ENCODE measurements at places on chromosomes 1 and 21. TPM values are rescaled to one million over a fixed set of nuclear protein-coding genes. Genes with fewer than 3 reads are reported as not detected.

GRCh38 chr1:43844114-43844513, 89.5 kb upstream of the ARTN start:
- no peak for DNase-seq

The GPR161 gene
- total RNA-seq: 5.6 TPM

DNA sequence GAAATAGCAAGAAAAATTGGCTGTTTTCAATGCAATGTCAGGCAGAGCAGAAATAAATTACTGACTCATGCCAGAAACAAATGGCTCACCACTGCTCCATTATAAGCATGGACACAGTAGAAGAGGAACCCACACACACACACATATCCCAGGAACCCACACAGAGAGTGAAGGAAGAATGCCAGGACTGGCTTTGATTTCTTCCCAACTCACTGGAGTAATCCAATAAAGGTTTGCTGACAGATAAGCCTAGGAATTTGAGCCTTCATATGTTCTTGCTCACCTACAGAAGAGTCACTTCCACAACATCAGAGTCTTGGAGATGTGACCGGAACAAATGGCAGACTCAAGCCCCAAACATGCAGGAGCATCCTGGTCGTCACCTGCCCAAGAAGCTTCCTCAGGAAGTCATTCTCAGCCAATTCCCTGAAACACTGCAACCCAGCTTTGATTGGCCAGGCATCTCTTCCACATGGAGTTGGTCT, 2.2 kb downstream of the SH3BP5L start:
- no peak for DNase-seq

The IGSF3 gene
- total RNA-seq: 8.5 TPM

DNA sequence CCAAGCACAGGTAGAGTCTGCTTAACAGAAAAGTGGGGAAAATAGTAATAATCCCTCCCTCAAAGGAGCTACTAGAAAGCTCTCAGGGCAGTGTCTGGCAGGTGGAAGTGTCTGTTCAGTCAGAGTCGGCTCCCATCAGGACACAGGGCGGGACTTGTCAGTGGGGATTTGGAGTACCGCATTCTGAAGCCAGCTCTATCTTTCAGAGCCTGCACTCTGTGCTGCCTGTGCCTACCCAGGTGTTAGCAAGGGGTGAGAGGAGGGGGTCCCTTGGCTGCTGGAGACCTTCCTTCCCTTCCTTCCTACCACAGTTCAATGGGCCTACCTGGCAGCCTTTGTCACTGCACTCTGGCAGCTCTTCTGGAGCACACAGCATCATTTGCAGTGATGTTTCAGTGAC, 615.5 kb downstream of the AJAP1 start:
- no peak for DNase-seq

The CDK18 gene
- total RNA-seq: 4.0 TPM

DNA sequence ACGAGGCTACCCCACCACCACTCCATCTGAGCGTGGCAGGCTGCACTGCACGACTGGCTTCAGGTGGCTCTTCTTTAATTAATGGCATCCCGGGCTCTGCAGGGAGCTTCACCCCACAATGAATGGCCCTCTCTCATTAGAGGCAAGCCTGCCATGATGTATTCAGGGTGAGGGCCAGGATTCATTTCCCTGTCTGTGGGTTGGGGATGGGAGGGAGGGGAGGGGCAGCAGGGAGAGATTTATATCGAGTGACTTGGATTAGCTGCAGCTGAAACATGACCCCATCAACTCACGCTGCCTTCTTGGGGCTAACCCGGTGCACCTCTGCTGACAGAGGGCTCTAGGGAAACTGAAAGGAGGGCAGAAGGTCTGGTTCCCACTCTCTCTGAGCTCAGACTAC, 54.2 kb downstream of the ERI3 start:
- DNase-seq: no peak

DNA sequence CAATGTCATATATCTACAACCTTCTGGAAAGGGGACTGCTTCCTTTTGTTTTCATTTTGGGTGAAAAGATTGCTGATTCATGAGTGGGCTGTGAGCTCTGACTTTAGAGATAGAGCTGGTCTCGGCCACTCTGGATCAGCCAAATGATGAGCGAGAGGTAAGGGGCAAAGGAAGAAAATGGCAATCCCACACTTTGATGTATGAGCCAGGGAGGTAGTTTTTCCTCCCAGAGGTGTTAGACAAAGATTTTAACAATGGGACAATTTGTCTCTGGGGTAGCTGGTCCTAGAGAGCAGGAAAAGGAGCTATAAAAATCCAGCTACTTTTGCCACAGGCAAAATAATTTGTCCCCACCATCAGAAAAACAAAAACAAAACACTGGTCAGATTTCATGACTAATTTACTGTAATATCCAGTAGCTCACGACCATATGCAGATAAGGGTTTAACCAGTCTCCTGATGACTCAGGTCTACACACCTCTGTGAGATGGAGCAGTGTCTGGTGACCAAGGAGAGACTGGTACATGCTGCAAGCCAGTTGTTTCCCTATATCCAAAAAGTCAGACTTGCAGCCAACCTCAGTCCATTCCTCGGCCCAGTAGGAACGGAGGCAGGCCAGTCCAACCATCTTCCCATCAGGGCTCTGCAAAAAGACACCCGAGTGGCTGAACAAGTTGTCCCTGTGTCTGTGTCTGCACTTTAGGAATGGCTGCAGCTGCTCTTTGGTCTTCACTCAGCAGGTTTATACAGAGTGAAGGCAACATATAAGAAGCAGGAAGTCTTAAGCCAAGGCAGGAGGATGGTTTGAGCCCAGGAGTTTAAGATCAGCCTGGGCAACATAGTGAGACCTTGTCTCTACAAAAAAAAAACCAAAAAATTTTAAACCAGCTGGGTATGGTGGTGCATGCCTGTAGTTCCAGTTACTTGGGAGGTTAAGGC, 29.2 kb downstream of the DNASE2B start:
- DNase-seq: no peak

The NLRP3 gene
- total RNA-seq: not detected

GRCh38 chr1:213014642-213015041, 1.0 kb downstream of the ANGEL2 start:
- DNase-seq: peak; percentile 19

- no peak for DNase-seq
Observed at GRCh38 chr1:160835751-160836150, 26.9 kb downstream of the CD244 start.

DNA sequence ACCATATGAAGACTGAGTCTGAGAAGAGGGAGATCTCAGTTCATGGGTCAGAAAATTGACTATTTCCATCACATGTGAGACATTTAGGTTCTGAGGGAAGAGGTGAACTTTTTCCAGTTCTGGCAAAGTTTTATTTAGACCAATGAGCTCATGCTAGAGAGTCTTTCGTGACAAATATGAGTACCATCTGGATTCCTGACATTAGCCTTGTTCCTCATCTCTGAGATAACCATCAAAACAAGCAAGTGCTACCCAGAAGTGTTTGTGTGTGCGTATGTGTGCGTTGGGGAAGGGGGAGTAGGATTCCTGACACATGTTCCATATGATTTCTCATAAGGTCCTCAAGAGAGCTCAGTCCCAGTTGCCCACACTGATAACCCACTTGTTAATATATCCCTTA, 120.6 kb downstream of the FASLG start:
- no peak for DNase-seq

- no peak for DNase-seq
Observed at GRCh38 chr1:109296782-109297181, 10.0 kb downstream of the MYBPHL start.

- DNase-seq: no peak
Observed at GRCh38 chr1:226732856-226733291, 6.2 kb downstream of the ITPKB start.

The INSRR gene
- total RNA-seq: not detected

DNA sequence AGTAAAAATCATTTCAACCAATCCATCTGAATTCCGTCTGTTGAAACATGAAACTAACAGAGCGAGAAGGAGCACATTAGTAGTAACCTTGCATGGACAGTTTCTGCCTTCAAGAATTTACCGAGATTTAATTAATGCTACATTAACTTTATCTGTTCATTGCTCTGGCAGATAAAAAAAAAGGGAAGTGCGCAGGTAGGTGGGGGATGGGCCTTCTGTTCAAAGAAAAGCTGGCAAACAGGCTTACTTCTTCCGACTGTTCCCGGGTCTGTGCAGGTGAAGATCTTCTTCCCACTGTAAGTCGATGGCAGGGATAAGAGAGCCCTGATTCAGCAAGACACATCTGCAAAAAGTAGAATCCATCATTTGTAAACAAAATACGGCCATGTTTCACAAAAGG, 172.6 kb upstream of the DMRTA2 start:
- no peak for DNase-seq

- DNase-seq: no peak
Observed at GRCh38 chr1:211915924-211916323, 85.4 kb upstream of the LPGAT1 start.

GRCh38 chr1:14923727-14924452, 229.7 kb upstream of the TMEM51 start:
- DNase-seq: peak; percentile 69

- DNase-seq: no peak
Observed at GRCh38 chr1:87588495-87588894, 259.8 kb downstream of the LMO4 start.

GRCh38 chr1:160741612-160742348, 2.7 kb downstream of the SLAMF7 start:
- no peak for DNase-seq

The ADAMTSL4 gene
- 20.0 TPM for total RNA-seq

The EFNA4 gene
- 26.2 TPM for total RNA-seq

GRCh38 chr1:53678938-53679825, 59.8 kb downstream of the GLIS1 start:
- DNase-seq: no peak

DNA sequence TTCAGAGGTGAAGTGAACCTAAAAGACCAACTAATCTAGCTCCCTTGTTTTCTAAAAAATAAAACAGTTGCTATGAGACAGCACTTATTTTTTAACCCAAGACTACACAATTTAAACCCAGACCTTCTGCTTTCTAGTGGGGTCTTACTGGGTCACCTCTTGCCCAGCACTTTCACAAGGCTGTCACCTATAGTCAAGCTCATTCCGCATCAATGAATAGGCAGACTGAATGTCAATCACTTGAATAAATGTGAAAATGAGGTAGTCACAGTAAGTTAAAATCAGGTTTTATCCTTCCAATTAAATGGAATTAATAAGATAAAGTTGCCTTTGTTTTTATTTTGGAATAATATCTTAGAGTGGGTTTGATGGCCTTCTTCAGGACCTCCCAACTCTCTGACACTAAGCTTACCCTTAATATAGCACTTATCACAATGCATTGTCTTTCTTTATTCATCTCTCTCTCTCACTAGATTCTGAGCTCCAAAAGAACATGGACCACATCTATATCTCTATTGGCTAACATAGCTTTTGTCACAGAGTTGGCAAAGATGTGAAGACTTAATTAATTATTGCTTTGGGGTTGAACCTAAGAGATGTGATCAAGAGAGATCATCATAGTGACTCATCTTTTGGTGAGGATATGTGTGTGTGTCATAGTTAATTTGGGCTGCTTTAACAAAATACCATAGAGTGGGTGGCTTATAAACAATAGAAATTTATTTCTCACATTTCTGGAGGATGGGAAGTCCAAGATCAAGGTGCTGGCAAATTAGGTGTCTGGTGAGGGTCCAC, 248.7 kb upstream of the DAB1 start:
- no peak for DNase-seq

The ZNF593OS gene
- not detected for total RNA-seq

GRCh38 chr21:33024201-33025103, 1.3 kb upstream of the OLIG2 start:
- DNase-seq: no peak

The LCE2A gene
- total RNA-seq: not detected

- DNase-seq: no peak
Observed at GRCh38 chr1:163197022-163197421, 5.7 kb downstream of the RGS5 start.

GRCh38 chr1:4931486-4931885, 277.1 kb downstream of the AJAP1 start:
- DNase-seq: peak; percentile 94

DNA sequence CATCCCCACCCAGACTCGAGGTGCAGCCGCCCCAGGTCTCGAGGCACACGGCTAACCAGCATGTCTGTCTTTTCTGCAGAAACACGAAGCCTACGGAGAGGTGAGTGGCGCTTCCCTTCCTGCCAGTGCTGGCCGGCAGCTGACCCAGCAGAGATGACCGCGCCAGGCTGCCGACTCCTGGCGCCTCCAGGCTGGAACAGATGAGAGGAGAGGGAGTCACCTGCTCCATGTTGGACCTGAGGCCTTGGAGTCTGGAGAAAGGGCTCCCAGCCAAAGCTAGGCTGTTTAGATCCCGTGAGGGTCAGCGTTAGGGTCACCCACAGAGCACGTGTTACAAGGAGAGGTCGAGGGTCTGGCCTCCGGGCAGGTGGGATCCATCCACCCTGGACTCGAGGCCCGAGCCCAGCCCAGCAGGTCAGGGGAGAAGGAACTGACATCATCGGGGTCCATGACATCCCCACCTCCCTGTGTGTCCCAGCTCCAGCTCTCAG, 14.9 kb downstream of the COL6A2 start:
- no peak for DNase-seq

The CALML6 gene
- total RNA-seq: not detected

The LAD1 gene
- 6.1 TPM for total RNA-seq

GRCh38 chr1:56081173-56081572, 498.2 kb downstream of the PLPP3 start:
- no peak for DNase-seq

- DNase-seq: no peak
Observed at GRCh38 chr1:17822741-17823426, 67.8 kb downstream of the ACTL8 start.

- DNase-seq: no peak
Observed at GRCh38 chr1:94772845-94773244, 47.3 kb upstream of the SLC44A3 start.

DNA sequence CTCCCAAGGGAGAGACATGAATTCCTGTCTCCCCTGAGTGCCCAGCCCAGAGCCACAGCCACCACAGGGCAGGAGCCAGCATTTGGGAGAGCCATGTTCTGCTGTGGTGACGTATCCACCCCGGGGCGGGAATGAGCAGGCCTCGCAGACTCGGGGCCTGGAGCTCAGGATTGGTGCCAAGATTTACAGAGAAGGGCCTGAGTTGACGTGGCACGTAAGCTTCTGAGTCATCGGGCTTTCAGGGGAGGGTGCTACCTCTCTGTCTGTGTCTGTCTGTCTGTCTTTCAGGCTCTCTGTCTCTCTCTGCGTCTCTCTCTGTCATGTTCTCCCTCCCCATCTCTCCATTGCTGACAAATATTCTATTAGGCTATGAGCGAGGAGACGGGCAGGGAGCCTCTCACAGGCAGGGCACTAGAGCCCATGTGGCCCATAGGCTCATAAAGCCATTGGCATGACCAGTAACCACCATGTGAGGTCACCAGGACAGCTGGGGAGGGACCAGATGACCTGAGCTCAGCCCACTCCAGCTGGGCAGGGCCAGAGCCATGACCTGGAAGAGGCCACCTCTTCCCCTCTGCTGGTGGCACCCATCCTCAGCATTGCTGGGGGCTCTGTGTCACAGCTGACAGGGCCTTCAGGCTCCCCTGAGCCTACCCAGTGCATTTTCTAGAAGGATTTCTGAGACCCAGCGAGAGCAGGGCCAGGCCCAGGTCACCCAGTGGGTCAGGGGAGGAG, 300.0 kb upstream of the VAMP3 start:
- DNase-seq: no peak

DNA sequence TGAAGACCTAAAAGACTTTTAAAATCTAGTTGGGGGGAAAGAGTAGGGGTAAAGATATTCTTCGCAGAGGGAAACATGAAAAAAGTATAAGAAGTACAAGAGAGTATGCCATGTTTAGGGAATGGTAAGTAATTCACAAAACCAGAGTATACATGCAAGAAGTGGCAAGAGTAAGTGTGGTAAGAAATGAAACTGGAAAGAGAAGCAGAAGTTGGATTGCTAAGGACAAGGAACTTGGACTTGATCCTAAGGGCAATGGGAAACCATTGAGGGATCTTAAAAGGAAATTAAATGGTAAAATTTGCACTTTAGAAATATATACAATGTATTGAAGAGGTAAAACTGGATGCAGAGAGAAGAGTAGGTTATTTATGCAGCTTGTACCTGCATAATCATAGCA, 9.2 kb upstream of the ZNF644 start:
- DNase-seq: no peak

Measured in G401 (cell line).